Regular cardiac myocyte (primary cell): ENCODE measurements at places on chromosomes 11 and 22. TPM values are rescaled to one million over a fixed set of nuclear protein-coding genes. Genes with fewer than 3 reads are reported as not detected.

Gene UBQLNL
- total RNA-seq, result under 0.01 TPM in 1 of 2 replicates, not detected in the other

Gene LRRC4C
- total RNA-seq, result under 0.01 TPM in 1 of 2 replicates, not detected in the other

Gene SLC29A2
- total RNA-seq, result 0.58 and 0.85 TPM in 2 replicates

Gene GRK3
- total RNA-seq, result 1.7 and 2.0 TPM in 2 replicates

Gene C11orf86
- total RNA-seq, result not detected in 2 replicates

Gene CCDC73
- total RNA-seq, result not detected in 2 replicates

Gene CTSW
- not detected in 2 replicates for total RNA-seq

Gene FOLH1
- total RNA-seq, result 0.28 TPM in 1 of 2 replicates, not detected in the other

Gene KCNJ1
- under 0.01 TPM in 1 of 2 replicates, not detected in the other for total RNA-seq

Gene DDI1
- not detected in 2 replicates for total RNA-seq

Gene POLD3
- 11.8 and 14.0 TPM in 2 replicates for total RNA-seq
